ENCODE measurements at places on chromosomes 2 and 18.

DNA sequence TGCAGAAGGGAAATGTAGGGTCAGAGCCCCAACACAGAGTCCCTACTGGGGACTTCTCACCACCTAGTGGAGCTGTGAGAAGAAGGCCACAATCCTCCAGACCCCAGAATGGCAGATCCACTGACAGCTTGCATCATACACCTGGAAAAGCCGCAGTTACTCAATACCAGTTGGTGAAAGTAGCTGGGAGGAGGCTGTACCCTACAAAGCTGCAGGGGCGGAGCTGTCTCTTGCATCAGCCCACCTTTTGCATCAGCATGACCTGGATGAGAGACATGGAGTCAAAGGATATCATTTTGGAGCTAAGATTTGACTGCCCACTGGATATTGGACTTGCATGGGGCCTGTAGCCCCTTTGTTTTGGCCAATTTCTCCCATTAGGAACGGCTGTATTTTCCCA, 237.3 kb downstream of the CALCRL start:
- no peak for DNase-seq

- DNase-seq = no peak
These were observed 258.3 kb downstream of the HAUS1 start for GRCh38 chr18:46362533-46362932.

GRCh38 chr2:183089192-183089851, 10.8 kb downstream of the DUSP19 start:
- no peak for DNase-seq

DNA sequence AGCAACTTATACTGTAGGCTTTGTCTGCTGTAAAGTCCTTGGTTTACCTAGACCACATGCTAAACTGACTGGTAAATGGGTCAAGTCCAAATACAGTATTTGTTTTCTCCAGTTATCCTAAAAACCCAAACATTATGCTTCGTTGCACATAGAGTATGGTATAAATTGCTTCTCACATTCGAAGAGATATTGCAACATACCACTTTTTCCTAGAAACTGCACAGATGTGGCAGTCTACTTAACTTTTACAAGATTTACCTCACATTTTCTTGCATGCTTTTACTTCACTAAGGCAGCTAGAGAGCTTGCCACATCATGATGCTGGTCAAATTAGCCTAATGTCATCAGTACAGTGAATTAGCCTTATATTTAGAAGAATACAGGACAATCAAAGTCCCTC, 66.0 kb upstream of the SCN7A start:
- DNase-seq = no peak

DNA sequence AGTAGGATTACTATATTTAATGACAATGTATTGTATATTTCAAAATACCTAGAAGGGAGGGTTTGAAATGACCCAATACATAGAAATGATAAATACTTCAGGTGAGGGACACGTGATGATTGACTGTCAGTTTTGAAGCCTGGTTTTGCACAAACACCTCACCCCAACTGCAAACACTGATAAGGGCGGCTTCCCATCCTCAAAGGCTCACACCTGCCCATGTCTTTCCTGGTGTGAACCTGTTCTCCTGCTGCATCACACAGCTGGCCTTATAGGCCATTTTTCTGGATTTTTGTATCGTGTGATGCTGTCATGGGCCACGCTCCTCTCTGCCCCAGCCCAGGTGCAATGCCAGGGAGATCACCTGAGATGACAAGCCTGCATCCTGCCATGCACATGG, 166.5 kb upstream of the NCK2 start:
- DNase-seq = no peak

GRCh38 chr2:143467011-143467410, 337.8 kb downstream of the ARHGAP15 start:
- no peak for DNase-seq

DNA sequence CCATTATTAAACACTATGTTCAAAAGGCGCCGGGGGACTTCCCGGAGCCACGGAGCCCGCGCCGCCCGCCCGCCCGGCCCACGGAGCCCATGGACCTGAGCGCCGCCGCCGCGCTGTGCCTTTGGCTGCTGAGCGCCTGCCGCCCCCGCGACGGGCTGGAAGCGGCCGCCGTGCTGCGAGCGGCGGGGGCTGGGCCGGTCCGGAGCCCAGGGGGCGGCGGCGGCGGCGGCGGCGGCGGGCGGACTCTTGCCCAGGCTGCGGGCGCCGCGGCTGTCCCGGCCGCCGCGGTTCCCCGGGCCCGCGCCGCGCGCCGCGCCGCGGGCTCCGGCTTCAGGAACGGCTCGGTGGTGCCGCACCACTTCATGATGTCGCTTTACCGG, 197 bp downstream of the GDF7 start:
- no peak for DNase-seq

GRCh38 chr18:79496237-79496977, 100.7 kb downstream of the NFATC1 start:
- no peak for DNase-seq

- no peak for DNase-seq
These were observed 52.7 kb upstream of the NPAS2 start for GRCh38 chr2:100767224-100767653.

- DNase-seq = no peak
These were observed 1178.2 kb upstream of the NRXN1 start for GRCh38 chr2:52210161-52210560.

DNA sequence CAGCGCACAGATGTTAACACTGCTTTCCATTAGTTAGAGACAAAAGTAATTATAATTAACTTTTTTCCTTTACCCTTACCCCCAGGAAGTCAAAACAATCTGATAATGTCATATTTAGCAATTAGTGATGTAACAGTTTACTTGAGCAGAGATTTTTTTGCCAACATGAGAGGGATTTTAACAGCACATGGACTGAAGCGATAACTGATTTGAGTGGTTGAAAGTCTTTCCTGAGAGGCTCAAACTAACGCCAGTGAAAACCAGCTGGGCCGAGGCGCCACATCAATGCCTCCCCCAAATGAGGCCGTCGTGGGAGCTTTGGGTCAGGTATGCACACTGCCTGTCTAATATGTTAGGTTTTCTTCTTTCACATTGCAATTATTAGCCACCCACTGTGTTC, 469.9 kb upstream of the SMIM21 start:
- DNase-seq = no peak

- no peak for DNase-seq
These were observed 69.9 kb downstream of the RHBDD1 start for GRCh38 chr2:226905718-226906117.

- no peak for DNase-seq
These were observed 1.2 kb upstream of the TNS1 start for GRCh38 chr2:218003981-218004419.

DNA sequence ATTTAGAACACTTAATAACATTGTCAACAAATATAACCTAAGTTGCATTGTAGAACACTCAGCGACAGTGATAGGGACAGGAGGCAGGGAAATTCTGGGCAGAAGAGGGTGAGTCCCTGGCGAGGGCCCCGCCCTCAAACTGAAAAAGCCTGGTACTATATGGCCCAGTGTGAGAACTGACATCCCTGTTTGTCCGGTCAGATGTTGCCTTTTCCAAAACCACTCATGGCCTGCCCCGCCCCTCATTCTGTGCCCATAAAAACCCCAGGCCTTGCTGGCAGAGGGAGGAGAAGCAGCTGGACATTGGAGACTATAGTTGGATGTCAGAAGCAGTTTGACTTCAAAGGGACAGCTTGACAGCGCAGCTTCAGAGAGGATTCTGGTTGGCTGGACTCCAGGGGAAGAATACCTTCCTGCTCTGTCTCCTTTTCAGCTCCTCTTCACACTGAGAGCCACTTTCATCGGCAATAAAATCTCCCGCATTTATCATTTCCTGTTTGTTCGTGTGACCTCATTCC, 47.0 kb downstream of the FAM117B start:
- DNase-seq = no peak

DNA sequence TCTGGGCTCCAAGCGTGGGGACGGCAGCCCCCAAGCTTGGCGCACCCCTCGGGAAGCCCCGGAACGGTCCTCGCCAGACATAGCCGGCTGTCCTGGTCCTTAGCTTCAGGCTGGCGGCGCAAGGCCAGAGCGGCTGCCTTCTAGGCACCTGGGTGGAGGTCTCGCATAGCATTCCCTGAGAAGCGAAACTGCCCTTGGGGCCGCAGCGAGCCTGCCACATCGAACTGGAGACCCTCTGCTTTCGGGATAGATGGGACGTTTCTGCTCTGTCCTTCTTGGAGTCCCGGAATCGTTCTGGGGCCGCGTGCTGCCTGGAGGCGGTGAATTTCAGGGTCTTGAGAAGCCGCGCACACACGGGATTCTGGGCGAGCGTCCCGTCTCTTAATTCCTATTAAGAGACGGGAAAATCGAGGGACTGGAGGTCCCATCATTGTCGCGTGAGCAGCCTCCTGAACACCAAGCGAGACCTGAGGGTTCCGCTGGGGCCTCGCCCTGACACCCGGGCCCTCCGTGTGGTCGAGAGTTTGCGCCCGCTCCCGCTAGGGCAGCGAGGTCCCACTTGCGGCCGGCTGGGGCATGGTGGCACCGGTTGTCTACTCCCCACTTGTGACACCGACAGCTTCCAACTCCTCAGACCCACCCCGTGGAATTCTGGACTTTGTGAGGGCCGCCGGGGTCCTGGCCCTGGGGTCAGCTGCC, 9.7 kb upstream of the EN1 start:
- DNase-seq = no peak

- no peak for DNase-seq
These were observed 598.9 kb upstream of the LINC00305 start for GRCh38 chr18:64747803-64748202.

DNA sequence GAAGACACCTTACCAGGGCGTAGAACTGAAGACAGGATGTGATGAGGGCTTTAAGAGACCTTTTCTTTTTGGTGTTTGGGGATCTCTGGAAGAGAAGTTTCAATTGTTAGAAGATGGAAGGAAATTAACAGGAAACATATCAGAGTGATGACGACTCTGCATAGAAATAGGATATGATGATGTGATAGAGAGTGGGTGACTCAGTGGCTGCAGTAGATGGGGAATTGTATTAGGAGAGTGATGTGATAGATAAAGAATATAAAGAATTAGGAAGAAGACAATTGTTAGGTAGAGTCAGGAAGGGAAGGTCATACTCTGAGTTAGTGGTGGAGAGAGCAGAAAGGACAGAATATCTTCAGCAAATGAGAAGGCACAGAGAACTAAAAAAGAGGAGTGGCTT, 593.9 kb downstream of the NYAP2 start:
- DNase-seq = no peak

- DNase-seq = no peak
These were observed 22.3 kb upstream of the FOSL2 start for GRCh38 chr2:28370354-28370753.

DNA sequence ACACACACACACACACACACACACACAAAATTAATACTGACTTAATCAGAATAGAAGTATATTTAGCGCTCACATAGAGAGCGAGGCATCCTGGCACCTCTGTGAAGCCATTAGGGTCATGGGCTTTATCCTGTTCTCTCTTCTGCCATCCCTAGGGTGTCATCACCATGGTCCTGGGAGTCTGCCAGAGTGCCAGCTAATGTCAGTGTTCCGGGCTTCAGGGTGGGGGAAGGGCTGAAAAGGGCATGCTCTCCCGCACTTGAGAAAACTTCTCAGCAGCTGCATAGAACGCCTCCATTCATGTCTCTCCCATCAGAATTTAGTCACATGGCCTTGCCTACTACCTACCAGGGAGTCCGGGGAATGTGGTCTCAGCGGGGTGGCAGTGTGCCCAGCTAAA, 19.7 kb upstream of the DYNC2LI1 start:
- DNase-seq = no peak

DNA sequence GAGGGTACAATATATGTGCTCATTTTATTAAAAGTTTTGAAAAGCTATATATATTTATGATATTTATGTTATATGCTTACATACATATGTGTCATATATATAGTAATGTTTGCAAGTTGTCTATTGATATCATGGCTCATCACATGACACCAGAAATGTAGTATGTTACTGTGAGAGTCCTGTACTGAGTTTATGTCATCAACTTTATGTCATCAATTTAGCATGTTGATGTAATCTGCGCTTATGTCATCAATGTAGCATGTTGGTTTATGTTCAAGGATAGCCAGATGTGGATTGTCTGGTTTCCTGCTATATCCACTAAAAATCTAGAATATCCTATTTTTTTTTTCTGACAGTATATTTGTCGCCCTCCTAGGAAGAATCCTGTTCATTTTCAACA, 77.4 kb downstream of the APLF start:
- DNase-seq = no peak

GRCh38 chr18:21389903-21390302, 147.9 kb downstream of the GREB1L start:
- no peak for DNase-seq

- no peak for DNase-seq
These were observed 34.5 kb upstream of the TSPYL6 start for GRCh38 chr2:54290356-54291025.

DNA sequence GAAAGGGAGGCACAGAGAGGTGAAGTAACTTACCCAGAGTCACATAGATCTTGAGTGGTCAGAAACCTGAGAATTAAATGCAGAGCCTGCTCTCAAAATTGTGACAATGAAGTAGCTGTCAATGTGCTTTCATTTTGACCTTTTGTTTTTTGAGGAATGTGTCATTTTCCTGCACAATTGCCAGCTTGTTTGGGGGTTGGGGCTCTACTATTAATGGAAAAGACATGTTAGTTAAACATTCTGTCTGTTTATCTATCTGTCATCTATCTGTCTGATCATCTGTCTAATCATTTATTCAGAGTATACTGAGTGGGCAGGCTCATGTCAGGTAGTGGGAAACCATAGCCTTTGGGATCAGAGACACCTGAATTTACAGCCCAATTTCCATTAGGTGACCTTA, 428.4 kb downstream of the TSN start:
- no peak for DNase-seq

GRCh38 chr2:138718405-138718804, 61.8 kb downstream of the NXPH2 start:
- no peak for DNase-seq

- no peak for DNase-seq
These were observed 354.9 kb upstream of the CDH20 start for GRCh38 chr18:60978338-60978737.

GRCh38 chr2:158138255-158138654, 36.6 kb downstream of the UPP2 start:
- no peak for DNase-seq

DNA sequence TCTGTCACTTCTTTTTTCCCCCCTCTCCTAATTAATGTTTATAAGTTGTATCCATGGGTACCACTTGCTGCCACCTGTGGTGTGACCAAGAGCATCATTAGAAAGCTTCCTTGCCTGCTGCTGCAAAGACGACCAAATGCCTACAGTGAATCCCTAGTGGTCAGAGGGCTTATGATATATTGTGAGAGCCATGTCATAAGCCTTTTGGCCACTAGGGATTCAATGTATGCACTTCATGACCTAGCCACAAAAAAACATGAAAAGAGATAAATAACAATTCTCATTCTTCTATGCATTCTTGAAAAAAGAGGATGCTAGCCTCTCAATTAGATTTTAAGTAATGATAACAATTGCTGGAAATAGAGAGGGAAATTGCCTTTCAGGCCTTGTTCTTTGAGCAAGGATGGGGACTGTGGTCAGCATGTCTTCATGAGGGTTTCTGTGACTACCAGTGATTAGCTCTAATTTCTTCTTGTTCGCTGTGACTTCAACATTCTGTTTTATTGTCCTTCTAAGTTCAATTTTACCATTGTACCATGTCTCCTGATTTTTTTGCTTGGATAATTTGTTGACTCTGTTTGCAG, 435.3 kb downstream of the TGIF1 start:
- DNase-seq = no peak

GRCh38 chr2:157837851-157838441, 38.2 kb downstream of the ACVR1 start:
- no peak for DNase-seq

Measured in stimulated activated CD8-positive, alpha-beta memory T cell treated with anti-CD3 and anti-CD28 coated beads, Interleukin-7, amount 100 ng/mL, for 4 hours (primary cell).